ENCODE measurements at places on chromosomes 5 and 9. TPM values are rescaled to one million over a fixed set of nuclear protein-coding genes. Genes with fewer than 3 reads are reported as not detected.

Gene SPTLC1
- total RNA-seq, result 112 TPM

Gene ACOT12
- under 0.01 TPM for total RNA-seq

Gene LECT2
- not detected for total RNA-seq

Gene SMIM33
- under 0.01 TPM for total RNA-seq

Gene FBP2
- not detected for total RNA-seq

Gene GGTA1
- not detected for total RNA-seq

Gene TMEM215
- not detected for total RNA-seq

Gene CYLC2
- not detected for total RNA-seq

Gene MCC
- total RNA-seq, result 63.3 TPM

Gene KLF9
- total RNA-seq, result 52.7 TPM

Gene PCDHB14
- 0.58 TPM for total RNA-seq

Gene NPR3
- total RNA-seq, result 102 TPM

Gene DNAI1
- total RNA-seq, result not detected

Gene PCDHGB4
- total RNA-seq, result 9.6 TPM

Gene SEMA6A
- 0.28 TPM for total RNA-seq

Gene MYORG
- total RNA-seq, result 1.5 TPM

Gene NIM1K
- 0.58 TPM for total RNA-seq

Gene SPATA31E1
- total RNA-seq, result not detected

Gene CXCL14
- total RNA-seq, result under 0.01 TPM

Gene KCNIP1
- total RNA-seq, result not detected

Measured in regular cardiac myocyte (primary cell).